ENCODE measurements at places on chromosomes 6 and 20.

GRCh38 chr20:12112089-12112474 is 194.4 kb downstream of the BTBD3 start:
- DNase-seq: no peak

DNA sequence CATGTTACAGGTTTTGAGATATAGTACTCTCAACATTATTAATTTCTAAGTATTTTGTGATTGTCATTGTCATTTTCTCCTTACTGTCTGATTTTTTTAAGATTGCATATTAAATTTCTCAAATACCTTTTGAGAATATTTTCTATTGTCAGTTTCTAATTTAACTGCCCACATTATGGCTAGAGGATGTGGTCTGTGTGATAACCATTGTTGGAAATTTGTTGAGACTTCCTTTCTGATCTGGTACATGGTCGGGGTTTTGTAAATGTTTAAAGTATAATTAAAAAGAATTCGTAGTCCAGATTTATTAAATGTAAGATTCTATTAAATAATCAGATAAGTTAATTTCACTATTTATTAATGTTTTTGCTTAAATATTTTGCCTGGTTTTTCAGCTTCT is 60.1 kb downstream of the SLX4IP start:
- no peak for DNase-seq

DNA sequence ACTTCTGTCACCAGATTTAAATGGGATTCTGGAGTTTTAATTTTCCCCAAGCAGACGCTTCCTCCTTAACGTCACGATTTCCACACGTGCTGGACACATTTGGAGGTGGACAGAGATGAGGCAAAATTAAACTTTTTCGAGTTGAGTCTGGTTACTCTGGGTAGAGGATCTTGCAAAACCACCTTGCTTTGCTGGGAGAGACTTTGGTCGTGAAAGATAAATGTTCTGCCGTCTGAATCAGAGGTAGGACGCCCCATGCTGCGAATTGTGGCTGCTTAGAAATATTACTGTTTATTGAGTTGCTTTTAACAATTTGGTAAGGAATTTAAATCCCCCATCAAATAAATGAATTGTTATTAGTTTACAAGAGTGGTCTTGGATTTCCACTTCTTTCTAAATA is 46.8 kb downstream of the CTCFL start:
- no peak for DNase-seq

DNA sequence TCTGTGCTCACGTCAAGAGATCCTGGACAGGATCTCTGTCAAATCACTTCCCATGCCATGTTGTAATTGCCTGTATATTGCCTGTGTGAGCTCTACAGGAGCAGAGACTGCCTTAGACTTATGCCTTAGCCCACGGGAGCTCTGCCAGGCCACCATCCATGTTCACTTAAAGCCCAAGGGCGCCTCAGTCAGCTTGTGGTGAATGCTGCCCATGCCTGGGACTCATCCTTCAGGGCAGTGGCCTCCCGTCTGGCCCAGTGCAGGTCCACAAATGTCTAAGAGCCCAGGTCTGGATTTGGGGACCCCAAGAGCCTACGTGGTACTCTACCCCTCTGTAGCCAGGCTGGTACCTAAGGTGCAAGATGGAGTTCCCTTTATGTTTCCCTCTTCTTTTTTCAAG is 22.4 kb upstream of the BPIFA2 start:
- DNase-seq: no peak

DNA sequence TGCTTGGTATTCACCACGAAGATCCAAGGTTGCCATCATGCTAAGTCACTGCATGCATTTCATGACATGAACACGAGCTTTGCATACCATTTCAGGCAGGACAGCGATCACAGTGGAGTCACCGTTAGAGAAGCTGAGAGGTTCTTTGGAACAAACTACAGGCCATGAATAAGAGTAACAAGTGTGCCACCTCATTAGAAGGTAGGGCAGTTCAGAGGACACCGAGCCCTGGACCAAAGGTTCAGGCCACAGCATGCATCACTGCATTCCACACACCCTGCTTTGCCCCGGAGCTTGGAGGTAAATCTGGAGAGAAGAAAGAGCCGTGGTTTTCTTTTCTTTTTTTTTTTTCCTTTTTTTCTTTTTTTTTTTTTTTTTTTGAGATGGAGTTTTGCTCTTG is 66.9 kb upstream of the CDH4 start:
- no peak for DNase-seq

DNA sequence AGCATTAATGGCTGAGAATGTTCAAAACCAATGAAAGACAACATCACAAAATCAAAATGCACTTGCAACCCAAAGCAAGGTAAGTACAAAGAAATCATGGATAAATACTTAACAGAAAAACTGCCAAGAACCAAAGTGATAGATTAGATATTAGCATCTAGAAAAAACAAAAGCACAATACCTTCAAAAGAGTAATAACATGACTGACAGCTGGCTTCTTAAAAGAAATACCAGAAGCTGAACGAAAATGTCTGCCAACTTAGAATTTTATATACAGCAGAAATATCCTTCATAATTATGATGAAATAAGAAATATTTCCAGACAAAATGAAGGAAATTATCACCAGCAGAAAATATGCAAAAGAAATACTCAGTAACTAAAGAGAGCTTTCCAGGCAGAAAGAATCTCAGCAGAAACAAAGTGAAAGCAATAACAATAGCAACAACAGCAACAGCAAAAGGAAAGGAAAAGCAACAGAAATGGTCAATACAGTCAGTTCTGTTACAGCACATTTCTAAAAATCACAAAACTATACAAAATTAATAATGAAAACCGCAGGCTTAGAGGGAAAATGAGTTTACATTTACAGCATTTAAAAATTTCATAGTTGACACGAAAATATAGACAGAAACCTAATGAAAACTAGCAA is 121.5 kb upstream of the MAN1A1 start:
- no peak for DNase-seq

GRCh38 chr20:51172558-51173428 is 149.9 kb upstream of the KCNG1 start:
- DNase-seq: no peak

DNA sequence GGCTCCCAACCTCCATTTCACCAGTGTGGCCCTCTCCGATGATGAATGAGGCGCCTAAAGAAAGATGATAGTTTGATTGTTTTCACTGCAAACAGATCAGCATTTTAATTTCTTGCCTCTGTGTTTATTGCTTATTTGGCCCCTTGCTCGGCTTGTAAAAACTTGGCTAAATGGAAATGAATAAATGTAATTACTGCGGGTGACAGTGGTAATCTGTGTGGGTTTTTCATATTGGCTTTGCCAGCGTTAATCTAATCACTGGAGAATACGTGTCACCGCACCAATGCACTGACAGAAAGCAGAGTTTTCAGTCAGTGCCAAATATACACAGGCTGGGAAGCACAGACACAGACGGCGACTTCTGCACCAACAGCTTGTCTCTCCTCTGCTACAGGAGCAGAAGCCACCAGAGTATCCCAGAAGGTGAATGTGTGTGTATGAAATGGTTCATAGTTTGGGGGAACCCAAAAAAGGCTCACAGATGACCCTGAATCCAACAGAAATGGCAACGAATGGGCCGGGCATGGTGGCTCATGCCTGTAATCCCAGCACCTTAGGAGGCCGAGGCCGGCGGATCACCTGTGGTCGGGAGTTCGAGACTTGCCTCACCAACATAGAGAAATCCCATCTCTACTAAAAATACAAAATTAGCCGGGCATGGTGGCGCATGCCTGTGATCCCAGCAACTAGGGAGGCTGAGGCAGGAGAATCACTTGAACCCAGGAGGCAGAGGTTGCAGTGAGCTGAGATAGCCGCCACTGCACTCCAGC is 534.0 kb downstream of the PKHD1 start:
- DNase-seq: no peak

- no peak for DNase-seq
Observed at GRCh38 chr6:122049341-122049740, 350.1 kb upstream of the HSF2 start.

GRCh38 chr6:2804516-2804915 is 37.1 kb downstream of the SERPINB1 start:
- no peak for DNase-seq
